ENCODE measurements at places on chromosomes 3 and 15.
A peak's percentile ranks its signal among the peaks of the same experiment; 100 is the strongest.

DNA sequence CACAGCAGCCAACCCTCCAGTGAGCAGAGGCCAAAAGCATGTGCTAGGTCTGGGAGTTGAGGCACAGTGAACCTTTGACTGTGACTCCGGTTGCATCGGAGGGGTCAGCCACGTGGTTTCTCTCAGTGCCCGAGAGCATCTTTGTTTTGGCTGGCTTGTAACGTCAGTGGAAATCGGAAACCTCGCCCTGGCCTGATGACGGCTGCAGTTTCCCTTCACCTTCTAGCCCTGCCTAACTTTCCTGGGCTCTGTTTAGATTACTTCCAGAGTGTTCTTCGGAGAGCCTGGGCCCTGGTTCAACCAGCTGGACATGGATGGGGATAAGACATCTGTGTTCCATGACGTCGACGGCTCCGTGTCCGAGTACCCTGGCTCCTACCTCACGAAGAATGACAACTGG, 56.6 kb downstream of the MESD start:
- no peak for DNase-seq

- no peak for DNase-seq
Measured at GRCh38 chr15:34358367-34358766, 8.6 kb downstream of the LPCAT4 start.

DNA sequence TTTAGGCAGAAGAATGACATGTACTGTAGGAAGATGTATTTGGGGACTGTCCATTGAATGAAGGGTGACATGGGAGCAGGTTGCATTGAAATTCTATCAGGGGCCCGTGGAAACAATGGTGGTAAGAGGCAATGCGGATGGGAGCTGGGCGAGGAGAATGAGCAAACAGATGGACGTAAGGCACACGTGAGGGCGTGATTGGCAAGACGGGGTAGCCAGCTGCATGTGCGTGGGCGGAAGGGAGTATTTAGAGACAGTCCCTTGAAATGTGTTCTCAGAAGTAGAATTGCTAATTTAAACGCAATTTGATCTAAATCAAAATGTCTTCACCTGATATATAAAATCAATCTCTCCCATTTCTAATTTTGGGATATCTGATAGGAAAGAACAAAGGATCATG, 62.3 kb downstream of the MEX3B start:
- no peak for DNase-seq

GRCh38 chr15:64767203-64767602, 8.2 kb downstream of the RBPMS2 start:
- DNase-seq: no peak

- no peak for DNase-seq
Measured at GRCh38 chr3:169204751-169205150, 458.8 kb downstream of the MECOM start.

GRCh38 chr15:26729581-26729980, 43.3 kb downstream of the GABRB3 start:
- DNase-seq: no peak

GRCh38 chr3:186965141-186965879, 35.0 kb downstream of the ST6GAL1 start:
- no peak for DNase-seq

DNA sequence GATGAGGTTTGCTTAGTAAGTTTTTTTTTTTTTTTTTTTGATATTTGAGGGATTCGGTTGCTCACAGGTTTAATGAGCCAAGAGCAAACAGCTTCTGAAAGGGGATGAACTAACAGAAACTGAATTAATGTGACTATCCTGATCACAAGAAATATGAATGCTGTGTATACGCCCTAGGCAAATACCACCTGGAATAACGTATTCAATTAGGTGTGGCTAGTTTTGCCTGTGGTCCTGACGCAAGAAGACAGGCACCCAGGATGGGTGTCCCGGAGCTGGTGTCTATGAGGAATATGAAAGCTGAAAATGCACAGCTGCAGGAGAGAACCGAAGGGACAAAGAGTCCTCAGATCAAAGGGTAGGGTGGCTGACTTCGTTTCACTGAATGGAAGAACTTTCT, 14.6 kb downstream of the LSG1 start:
- no peak for DNase-seq

DNA sequence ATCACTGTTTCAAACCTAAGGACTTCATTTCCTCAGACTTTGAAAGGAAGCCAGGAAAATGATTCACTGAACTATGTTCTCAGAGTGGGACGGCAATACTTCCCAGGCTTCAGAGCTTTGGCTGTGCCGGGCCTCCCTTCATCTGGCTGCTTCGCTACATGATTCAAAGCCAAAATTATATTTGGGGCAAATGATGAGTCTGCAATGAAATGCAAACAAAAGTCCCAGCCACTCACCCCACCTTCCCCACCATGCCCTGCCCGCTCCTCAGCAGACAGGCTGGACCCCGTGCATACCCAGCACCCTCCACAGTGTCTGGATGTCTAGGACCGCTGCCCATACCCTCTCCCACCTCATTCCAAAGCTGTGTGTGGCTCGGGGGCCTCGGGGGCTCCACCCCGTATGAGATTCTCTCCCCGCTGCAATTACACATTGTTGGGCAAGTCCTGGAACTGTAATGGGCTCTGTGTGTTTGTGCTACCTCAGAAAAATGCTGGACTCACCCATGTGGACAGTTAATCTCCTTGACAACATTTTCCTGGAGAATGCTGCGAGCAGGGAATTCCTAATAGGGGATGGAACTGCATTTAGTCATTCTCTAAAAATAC, 32.2 kb downstream of the ATP10A start:
- DNase-seq: no peak

DNA sequence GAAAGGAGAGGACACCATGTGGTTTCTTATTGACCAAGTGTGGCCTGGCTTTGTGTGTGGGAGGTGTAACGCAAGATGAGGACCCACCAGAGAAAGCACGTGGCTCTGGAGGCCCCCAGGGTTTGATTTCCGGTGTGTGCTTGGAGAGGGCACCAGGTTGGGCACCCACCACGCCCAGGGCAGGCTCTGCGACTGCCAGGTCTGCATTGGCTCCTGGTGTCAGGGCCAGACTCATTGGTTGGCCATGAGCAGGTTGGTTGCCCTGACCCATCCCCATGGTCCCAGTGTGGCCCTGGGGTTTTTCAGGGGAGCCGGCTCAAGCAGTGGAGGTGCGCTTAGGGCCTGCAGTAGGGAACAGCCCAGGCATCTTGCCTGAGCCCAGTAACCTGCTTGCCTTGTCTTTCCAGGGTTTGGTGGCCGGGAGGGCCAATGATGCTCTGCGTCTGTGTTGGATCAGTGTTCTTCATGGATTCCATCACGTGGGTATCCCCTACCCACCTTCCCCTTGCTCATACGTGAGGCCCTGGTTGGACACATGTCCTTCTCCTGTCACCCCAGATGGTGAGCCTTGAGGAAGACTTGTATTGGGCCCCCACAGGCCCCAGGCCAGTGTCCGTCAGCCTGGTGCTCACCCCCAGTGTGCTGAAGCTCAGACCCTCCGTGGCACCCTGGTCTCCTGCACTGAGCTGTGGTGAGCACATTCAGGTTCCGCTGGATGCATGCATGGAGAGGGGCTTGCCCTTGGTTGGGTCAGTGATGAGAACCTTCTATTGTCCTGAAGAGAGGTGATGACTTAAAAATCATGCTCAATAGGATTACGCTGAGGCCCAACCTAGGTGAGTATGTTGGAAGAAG, 193.9 kb downstream of the UBE3A start:
- DNase-seq: no peak

GRCh38 chr3:177484926-177485325, 287.6 kb upstream of the TBL1XR1 start:
- no peak for DNase-seq

- DNase-seq: no peak
Measured at GRCh38 chr3:71562938-71563337, 20.6 kb downstream of the FOXP1 start.

GRCh38 chr15:52552303-52552702, 16.5 kb downstream of the ARPP19 start:
- peak; percentile 36 for DNase-seq

DNA sequence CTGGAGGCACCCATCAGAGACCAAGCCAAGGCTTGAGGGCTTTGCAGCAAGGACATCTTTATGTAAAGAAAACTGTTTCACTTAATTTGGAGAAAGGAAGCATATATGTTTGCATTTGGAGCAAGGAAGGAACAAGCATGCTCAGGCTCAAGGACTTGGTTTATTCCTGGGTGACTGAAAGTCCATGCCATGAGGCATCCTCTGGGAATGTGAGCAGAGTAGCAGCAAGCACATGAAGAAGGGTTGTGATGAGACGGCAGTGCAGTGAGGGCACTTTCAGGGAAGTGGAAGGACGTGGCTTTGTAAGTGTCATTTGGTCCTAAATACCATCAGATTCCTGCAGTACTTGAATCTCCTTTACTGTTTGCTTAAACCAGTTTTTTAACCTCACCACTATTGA, 26.8 kb downstream of the POLG start:
- DNase-seq: no peak

GRCh38 chr3:14299767-14300166, 102.6 kb upstream of the SLC6A6 start:
- no peak for DNase-seq

DNA sequence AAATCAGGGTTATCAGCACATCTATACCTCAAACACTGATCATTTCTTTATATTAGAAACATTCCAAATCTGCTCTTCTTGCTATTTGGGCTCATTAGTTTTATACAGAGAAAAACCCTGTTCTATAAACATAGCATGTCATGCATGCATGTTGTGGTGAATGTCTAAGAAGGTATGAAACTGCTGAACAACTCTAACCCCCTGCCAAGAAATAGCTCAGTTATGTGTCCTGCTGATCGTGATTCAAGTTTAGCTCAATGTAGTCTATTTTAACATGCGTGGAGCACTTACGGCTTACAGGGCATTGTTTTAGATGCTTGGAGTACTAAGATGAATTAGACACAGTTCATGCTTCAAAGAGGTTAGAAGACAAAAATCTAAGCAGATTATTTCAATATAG, 35.8 kb downstream of the MYH15 start:
- no peak for DNase-seq

DNA sequence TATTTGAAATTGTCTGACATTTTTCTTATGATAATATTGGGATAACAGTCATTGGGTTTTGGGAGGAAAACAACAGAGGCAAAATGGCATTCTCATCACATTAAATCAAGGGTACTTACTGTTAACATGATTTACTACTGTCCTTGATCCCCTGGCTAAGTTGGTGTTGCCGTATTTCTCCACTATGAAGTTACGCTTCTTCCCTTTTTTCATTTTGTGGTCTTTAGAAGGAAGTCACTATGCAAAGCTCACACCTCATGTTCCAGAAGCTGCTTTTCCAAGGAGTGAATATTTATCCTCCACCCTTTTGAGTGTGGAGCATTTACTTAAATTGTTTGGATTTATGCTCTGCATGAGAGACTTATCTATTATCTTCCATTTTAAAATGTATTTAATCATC, 63.7 kb downstream of the ALCAM start:
- peak; percentile 63 for DNase-seq

DNA sequence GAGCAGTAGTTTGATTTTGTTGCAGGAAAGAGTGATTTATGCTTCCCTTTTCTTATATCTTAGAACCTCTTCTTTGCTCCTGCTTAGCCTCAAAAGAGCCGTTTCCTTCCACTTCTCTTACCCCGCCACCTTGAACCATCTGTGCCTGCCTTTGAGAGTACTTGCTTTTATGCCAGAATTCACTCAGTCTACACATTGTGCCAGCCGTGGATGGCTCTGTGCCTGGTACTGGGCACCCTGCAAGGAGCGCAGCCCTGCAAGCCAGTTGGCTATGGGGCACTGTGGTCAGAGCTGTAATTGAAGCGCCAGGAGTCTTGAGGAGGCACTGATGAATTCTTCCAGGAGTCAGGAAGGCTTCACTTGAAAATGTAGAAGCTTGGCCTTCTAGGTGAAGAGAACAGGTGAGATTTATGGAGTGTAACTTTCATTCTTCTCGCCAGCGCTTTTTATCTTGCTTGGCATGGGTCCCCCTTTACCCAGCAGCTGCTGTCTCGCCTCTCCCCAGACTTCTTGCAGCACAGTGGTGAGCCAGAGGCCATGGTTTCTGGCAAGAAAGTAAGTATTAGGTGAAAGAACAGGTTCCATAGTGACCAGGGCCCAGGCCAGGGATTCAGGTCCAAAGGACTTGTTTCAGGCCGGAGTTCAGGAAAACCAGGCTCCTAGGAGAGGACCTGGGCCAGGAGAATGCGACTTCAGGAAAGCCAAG, 4.9 kb downstream of the TMED3 start:
- no peak for DNase-seq

DNA sequence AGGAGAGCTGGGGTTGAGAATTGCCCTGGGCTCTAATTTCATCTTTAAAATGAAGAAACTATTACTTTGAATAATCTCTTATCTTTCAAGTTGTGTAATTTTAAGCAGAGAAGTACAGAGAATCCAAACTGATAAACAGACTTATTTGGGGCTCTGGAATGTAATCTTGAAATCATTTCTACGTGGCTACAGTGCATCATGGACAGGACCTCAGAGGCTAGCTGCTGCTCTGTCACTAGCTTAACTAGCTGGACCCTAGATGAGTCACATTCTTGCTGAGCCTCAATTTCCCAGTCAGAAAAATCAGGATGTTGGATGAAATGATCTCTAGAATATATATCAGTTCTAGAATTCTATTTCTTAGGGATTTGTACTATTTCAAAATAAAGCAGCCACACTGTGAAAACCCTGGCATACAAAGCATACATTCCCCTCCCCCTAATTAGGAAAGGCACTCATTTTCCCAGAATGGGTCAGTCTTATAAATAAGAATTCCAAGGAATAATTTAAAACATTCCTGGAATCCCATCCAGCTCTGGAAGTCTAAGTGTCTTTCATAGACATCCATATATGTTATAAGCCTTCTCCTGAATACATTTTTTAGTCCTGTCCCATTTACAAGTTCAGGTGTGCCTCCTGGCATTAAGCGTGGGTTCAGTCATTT, 47.2 kb downstream of the RASGRP1 start:
- DNase-seq: no peak

GRCh38 chr3:4419920-4420319, 47.1 kb downstream of the SUMF1 start:
- no peak for DNase-seq

DNA sequence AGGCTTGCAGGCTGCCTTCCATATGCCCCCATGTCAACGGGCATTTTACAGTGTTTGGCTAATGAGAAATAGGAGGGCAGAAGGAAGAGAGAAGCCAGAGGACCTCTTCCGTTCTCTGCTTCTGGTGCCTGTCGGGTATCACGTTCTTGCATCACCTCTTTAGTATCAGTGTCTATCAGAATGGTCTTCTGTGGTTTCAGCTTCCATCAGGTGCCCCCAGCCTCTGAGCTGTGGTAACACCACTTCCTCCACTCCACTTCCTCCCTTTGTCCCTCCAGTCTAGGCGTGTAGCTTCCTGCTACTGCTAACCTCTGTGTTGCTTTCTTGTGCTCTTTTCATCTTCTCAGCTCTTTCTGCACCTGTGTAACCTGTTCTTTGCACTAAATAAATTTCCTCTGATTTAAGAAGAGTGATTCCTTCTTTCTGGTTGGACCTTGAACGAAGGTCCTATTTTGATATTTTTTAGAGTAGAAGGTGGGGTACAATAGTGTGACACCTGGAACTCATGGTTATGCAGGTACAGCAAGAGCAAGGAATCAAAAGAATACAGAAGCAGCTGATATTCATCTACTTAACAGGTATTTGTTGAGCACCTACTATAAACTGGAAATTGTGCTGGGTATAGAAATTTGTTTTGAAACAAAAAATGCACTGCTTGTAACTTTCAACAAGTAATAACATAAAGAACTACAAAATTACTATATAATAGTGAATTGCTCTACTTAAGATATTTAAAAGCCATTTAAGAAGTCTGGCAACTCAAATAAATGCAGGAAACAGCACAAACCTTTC, 27.4 kb upstream of the FOXB1 start:
- peak; percentile 95 for DNase-seq

- no peak for DNase-seq
Measured at GRCh38 chr3:31440878-31441277, 91.8 kb upstream of the STT3B start.

GRCh38 chr3:136819731-136820679, 1.1 kb downstream of the SLC35G2 start:
- no peak for DNase-seq
